Left lung (tissue), 14 donors: ENCODE measurements at places on chromosomes 4 and X. TPM values are rescaled to one million over a fixed set of nuclear protein-coding genes. Genes with fewer than 3 reads are reported as not detected.

Gene OPHN1
- 12.8 TPM for total RNA-seq

Gene ALB
- 0.99 TPM for total RNA-seq

Gene TBC1D9
- 29.0 TPM for total RNA-seq

Gene PTPN13
- total RNA-seq = 59.0 TPM

Gene DCAF12L1
- not detected for total RNA-seq

Gene TACR3
- not detected for total RNA-seq

Gene CDKL2
- total RNA-seq = 12.5 TPM

Gene REST
- total RNA-seq = 38.7 TPM

Gene OPN1MW
- total RNA-seq = not detected
